ENCODE measurements at places on chromosomes 13 and 19.

- DNase-seq: no peak
Measured at GRCh38 chr13:21054313-21054712, 7.1 kb downstream of the LATS2 start.

DNA sequence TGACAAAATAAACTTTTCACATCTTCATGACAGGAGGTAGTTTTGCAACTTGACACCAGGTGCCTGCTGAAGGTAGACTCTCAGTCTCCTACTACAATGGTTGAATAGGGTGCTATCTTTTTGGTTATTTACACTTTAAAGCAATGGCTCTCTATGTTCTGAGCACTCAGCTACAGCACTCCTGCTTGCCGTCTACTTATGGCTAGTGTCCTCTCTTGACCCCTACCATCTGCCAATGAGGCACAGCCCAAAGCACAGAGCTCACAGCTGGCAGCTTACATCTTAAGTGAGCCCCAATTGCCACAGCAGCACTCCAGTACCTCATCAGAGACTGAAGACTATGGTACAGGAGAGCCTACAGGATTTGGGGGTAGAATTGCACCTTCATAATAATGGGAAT, 11.4 kb downstream of the ZNF708 start:
- DNase-seq: no peak

GRCh38 chr19:18710186-18710585, 26.7 kb downstream of the CRTC1 start:
- no peak for DNase-seq

DNA sequence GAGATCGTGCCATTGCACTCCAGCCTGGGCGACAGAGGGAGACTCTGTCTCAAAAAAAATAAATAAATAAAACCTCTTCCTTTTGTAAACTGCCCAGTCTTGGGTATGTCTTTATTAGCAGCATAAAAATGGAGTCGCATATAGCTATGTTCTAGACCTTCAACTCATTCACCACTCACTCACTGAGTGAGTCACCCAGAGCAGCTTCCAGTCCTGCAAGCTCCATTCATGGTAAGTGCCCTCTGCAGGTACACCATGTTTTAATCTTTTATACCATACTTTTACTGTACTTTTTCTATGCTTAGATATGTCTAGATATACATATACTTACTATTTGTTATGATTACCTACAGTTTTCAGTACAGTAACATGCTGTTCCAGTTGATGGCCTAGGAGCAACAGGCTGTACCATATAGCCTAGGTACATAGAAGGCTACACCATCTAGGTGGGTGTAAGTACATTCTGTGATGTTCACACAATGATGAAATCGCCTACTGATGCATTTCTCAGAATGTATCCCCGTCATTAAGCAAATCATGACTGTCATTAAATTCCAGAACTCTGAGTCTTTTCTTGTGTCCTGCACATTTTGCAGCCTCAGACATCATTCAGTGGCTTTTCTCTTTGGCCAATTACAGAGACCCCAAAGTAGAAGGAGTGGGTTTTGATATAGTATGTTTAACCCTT, 13.7 kb upstream of the FARP1 start:
- no peak for DNase-seq

- DNase-seq: no peak
Measured at GRCh38 chr13:24217601-24218281, 57.2 kb downstream of the SPATA13 start.

GRCh38 chr13:25981060-25981459, 70.8 kb downstream of the SHISA2 start:
- no peak for DNase-seq

DNA sequence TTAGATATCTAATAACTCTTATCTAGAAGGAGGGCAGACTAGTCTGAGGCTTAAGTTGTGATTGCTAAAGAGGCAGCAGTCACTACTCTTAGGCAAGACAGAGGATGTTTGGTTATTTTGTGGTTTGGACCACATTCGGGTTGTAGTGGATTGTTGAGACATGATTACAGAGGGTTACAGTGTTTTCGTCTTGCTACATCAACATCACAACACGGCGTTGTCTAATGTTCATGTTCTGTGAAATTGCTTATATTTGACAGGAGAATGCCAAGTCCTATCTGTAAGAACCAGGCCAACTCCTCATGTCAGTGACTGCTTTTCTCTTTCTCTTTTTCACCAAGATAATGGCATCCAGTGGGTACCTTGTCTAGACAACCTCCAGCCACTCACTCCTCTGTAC, 16.8 kb upstream of the TM9SF2 start:
- DNase-seq: no peak

DNA sequence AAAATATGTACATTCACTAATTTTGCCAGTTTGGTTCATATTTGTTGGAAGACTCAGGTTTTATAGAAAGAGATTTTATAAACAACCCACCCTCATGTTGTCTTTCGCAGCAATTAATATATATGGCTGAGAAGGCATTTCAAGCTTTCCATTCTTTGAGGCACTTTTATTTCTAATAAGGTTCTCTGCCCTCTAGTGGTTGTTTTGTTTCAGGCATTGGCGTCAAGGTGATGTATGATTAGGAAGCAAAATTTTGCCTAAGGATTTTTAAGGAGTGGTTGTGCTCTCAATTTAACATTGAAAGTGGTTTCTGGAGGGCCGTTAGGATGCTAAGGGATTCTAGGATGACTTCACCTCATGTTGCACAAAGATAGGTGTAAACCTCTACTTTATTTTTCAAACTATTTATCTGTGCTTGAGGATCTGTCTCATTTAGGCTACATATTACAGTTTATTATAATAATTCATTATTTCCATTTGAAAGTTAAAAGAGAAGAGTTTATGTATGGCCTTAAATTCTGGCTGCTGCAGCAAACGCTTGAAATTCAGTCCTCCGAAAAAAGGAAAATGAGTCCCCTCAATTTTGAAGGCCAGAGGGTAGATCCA, 35.9 kb downstream of the OXGR1 start:
- no peak for DNase-seq

- DNase-seq: no peak
Measured at GRCh38 chr13:76969488-76970365, 21.4 kb downstream of the ACOD1 start.

GRCh38 chr19:31146546-31147183, 202.6 kb downstream of the TSHZ3 start:
- DNase-seq: no peak

- no peak for DNase-seq
Measured at GRCh38 chr13:33934951-33935371, 117.0 kb downstream of the RFC3 start.

DNA sequence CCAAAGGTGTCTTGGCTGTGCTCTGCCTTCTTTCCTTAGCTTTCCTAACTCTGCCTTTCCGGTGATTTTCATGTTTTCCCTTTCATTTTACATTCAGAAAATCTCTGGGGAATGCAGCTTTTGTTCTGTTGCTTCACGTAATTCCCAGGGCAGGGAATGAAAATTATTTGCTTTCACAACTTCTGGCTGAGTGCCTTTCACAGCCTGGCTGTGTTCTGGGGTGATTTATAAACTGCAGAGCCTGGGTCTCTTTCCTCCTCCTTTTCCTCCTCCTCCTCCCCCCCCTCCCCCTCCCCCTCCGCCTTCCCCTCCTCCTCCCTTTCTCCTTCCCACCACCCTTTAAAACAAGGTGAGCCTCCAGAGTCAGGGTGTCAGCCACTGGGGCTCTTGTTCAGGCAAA, 84.3 kb downstream of the RNASEH2B start:
- no peak for DNase-seq

GRCh38 chr13:80382576-80382975, 41.6 kb upstream of the SPRY2 start:
- no peak for DNase-seq

- DNase-seq: no peak
Measured at GRCh38 chr13:66200555-66200954, 1029.6 kb downstream of the PCDH9 start.

- no peak for DNase-seq
Measured at GRCh38 chr19:33649627-33650305, 28.0 kb downstream of the CHST8 start.

GRCh38 chr13:90839061-90839460, 508.4 kb upstream of the MIR17HG start:
- no peak for DNase-seq

- DNase-seq: no peak
Measured at GRCh38 chr13:42367831-42368230, 95.9 kb downstream of the AKAP11 start.

DNA sequence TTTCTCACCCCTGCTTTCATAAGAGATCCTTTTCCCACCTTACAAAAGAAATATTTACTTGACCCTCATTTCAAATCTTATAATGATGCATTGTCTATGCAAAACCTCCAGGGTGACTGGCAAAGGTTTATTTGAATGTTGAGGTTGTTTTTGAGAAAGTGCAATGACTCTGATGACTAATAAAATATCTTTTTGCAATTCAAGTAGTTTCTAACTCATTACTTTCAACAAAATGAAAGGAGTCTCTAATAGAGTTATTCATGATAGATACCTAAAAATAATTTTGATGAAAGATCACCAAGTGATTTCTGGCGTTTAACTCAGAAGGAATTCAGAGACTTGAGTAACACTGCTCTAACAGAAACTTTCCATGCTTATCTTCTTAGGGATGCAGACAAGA, 144.2 kb downstream of the FOXO1 start:
- peak; percentile 11 for DNase-seq

DNA sequence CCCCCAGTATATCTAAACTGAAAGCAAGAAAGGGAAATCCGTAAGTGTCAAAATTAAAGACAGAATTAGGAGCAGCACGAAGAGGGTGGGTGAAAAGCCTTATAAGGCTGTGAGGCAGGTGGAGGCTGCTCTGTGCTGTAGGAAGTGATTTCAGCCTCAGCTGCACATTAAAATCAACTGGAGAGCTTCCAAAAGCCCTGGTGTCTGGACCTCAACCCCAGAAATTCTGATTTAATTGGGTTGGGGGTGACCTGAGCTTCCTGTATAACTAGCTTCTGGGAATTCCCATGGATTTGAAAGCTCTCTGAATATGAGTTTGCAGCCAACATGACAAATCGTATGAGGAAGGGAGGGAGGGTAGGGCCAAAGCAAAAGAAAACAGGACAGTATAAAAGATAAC, 242.4 kb upstream of the TMTC4 start:
- no peak for DNase-seq

DNA sequence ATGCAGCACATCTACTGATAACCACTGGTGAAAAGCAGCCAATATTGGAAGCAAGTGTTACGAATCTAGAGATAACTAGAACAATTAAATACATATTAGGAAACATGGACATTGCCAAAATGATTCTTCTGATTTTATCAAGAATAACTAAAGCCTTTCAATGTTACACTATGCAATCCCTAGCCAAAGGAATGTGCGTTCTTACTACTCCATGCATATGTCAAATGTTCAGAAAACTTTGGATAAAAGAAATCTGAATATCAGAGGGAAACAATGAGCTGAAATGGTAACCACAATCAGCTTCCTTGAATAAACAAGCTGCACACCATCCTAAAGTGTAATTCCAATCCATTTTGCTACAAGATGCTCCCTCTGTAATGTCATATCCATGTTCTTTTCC, 951 bp upstream of the POSTN start:
- no peak for DNase-seq

Data from activated CD4-positive, alpha-beta T cell treated with anti-CD3 and anti-CD28 coated beads, Interleukin-2, amount 50 U/mL, for 24 hours (primary cell).